ENCODE measurements at places on chromosomes 7 and 10.
A peak's percentile ranks its signal among the peaks of the same experiment; 100 is the strongest.

DNA sequence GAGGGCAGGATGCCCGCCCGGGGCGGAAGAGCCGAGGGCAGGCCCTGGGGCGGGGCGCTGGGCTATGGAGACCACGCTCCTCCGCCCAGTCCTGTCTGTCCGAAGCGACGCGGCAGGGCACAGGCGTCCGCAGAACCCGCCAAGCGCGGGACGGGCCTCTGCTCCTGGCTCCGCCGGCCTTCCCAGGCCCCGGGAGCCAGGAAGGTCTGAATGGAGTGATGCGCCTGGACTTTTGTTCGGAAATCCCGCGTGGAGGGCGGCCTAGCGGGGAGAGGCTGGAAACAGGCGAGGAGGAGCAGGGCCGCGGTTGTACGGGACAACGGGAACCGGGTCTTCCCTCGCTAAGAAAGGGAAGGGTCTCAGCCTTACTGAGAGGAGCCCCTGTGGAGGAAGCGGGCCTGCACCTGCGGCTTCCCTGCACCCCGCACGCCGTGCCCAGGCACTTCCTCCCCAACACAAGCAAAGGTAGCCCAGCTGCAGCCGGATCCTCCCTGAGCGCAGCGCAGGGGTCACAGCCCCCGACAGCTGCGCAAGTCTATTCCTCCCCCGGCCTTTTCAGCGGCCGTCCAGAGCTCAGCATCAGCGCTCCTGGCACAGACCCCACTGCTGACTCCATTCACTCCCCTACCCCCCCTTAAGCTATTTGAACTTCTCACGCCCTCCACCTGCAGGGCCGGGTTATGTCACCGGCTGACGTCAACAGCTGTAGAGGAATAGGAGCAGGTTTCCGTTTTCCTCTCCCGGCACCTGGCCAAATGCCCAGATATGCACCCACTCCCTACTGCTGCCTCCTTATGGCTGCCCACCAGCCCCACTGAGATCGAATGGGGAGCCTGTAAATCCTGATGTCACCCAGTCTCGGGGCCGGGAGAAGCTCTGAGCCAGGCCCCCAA is 143.2 kb upstream of the RET start:
- no peak for DNase-seq

GRCh38 chr7:114181280-114181679 is 233.3 kb upstream of the FOXP2 start:
- DNase-seq = no peak

GRCh38 chr7:45211958-45212357 is 54.4 kb downstream of the RAMP3 start:
- DNase-seq = no peak

- no peak for DNase-seq
Measured at GRCh38 chr7:66921918-66922486, 977 bp downstream of the TMEM248 start.

- no peak for DNase-seq
Measured at GRCh38 chr7:1865571-1866255, 195.6 kb downstream of the ELFN1 start.

DNA sequence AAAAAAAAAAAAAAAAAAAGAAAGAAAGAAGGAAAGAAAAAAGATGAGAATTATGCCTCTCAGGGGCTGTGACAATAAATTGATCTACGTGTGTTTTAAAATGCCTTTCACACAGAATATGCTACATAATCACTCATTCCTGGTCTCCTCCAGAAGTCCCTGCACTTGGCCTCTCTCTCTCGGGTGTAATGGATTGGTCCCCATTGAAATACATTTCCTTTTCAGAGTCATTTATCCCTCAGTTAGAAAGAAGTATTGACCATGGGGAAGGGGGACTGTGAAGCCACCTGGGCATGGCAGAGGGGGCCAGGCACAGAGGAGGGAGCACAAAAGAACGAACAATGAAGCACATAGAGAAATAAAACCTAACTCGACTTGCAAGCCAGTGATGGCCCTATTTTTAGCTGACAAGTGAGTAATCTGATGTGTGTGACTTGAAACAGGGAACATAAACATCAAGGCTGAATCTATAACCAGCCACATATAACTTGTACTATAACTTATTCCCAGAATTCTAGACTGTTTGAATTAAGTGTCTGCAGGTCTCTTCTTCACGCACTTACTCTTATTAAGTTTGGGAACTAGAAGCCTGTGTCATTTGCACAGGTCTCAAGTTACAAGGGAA is 490.8 kb downstream of the KCNMA1 start:
- no peak for DNase-seq

DNA sequence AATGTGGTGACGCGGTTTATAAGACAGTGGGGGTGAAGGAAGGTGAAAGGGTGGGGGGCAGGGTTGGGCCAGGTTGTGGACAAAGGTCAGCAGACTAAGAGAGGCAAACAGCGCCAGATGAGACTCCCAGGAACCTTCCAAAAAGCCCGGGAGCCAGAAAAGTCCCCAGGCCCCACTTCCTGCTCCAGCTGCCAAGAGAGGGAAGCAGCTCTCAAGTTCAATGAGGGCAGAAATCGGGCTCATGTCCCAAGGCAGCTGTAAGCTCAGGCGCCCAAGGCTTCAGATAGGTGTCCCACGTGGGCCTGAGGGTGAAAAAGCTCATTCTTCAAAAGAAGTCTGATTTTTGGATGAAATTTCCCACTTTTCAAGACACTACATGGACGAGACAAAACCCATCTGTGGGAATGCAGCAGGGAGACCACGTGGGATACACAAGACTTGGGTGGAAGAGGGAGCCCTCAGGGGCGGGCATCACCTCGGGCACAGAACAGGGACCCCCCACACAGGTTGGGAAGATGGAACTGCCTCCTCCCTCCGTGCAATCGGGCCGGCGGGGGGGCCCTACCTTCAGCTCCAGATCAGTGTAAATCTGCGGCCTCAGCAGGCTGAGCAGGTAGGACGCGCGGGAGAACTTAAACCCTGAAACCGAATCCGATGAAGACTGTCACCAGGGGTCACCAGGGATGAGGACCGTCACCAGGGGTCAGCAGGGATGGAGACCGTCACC is 7.8 kb downstream of the PYROXD2 start:
- DNase-seq = no peak

- no peak for DNase-seq
Measured at GRCh38 chr7:6451224-6451705, 3.5 kb upstream of the DAGLB start.

DNA sequence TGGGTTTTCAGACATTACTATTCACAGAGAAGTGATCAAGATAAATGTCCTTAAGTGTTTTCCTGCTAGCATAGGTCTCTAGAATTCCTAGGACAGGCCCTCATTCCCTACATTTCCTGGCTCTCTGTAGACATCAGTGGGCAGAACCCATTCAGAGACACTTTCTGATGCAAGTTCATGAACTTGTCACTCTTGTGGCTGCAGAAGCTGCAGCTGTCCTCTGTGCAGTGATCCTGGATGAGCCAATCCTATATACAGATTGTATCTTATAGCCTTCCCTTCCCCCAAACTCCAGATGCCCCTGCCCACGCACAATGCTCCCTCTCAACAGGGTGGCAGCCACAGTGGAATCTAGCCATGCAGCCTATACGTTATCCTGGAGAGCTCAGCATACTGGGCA is 12.6 kb upstream of the GRB10 start:
- no peak for DNase-seq

DNA sequence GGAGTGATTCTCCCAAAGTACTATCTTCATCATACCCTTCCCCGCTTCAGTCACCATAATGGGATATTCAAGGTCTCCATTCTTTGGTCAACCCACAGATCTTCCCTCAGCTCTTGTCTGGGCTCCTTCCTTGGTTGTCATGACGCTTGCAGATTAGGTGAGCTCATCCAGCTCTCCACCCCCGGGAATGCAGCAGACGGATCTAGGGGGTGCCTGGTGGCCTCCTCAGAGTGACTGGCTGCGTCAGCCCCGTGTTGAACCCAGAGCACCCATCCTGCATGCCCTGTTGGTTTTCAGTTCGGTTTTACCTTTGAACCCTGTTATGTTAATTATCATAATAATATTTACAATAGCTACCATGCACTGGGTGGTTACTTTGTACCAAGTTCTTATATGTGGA is 6.4 kb downstream of the NEURL1 start:
- DNase-seq = no peak

DNA sequence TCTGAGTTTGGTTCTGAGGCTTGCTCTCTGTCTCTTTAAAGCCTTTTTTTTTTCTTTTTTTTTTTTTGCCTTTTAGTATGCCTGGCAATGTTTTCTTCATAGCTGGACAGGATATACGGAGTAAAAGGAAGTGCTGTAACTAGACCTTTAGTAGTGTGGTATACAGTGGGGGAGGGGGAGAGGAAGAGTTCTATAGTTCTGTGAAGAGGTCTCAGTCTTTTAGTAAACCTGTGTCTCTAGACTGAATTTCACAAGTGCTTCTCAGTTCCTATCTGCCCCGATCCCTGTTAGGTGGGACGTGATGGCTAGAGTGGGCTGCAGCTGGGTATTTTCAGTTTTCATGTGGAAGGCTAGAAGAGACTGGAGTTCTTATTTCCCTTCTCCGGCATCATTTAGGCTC is 3.1 kb upstream of the ABCC2 start:
- no peak for DNase-seq

- no peak for DNase-seq
Measured at GRCh38 chr10:14695847-14696480, 78.7 kb downstream of the FAM107B start.

DNA sequence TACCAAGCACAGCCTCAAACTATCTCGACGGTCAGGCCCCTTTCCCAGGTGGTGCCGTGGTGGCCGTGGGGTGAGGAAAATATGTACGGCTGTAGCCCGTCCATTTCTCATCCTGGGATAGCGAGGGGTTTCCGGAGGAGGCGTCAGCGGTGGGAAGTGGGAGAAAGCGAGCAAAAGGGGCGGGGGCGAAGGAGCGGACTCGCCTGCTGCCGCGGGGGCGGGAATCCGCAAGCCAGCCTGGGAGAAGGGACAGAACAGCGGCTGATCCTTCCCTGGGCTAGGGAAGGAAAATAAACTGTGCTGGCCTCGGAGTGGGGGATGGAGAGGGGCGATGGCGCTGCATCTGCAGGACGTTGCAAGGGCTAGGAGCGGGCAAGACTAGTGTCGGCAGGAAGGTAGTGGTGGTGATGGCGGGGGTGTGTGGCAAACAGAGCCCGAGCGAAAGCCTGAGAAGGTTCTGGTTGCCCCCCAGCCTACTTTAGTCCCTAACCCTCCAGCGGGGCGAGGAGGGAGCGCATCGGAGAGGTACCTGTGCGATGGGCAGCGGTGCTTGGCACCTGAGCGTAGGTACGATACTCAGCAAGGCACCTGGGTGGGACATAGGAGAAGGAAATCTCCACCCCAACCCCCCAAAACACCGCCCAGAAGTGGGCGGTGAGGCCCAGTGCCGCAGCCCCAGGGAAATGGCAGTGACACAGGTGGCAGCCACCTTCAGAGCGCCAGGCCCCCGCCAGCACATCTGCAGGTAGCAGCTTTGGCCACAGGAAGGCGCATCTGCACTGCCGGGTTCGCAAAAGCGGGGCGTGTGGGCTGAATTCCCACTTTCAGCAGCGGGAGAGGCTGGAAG is 49.9 kb upstream of the STEAP1B start:
- DNase-seq = no peak

DNA sequence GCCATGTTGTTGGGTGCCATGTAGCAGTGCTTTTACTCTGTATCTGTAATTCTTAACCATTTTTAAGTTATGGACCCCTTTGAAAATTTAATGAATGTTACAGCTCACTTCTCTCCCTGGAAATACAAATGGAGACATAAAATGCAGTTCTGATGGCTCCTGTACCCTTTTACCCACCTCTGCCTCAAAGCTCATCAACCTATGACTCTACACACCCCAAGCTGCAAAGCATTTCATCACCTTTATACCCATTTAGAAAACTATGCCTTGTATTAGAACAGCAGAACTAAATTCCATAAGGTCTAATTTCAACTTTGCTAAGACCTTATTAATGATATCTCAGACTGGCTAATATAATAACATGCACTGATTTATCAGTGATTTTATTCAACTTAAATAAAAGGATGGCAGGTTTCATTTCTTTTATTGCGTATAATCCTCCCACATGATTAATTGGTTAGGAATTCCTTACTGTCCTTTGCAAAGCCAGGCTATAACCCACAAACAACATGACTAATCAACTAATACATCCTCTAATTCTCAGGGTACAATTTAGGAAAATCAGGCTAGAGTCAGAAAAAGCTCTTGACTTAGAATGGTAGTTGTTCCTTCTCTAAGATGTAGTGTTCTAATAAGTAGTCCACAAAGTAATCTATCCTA is 68.1 kb downstream of the CPEB3 start:
- DNase-seq = peak; percentile 23

DNA sequence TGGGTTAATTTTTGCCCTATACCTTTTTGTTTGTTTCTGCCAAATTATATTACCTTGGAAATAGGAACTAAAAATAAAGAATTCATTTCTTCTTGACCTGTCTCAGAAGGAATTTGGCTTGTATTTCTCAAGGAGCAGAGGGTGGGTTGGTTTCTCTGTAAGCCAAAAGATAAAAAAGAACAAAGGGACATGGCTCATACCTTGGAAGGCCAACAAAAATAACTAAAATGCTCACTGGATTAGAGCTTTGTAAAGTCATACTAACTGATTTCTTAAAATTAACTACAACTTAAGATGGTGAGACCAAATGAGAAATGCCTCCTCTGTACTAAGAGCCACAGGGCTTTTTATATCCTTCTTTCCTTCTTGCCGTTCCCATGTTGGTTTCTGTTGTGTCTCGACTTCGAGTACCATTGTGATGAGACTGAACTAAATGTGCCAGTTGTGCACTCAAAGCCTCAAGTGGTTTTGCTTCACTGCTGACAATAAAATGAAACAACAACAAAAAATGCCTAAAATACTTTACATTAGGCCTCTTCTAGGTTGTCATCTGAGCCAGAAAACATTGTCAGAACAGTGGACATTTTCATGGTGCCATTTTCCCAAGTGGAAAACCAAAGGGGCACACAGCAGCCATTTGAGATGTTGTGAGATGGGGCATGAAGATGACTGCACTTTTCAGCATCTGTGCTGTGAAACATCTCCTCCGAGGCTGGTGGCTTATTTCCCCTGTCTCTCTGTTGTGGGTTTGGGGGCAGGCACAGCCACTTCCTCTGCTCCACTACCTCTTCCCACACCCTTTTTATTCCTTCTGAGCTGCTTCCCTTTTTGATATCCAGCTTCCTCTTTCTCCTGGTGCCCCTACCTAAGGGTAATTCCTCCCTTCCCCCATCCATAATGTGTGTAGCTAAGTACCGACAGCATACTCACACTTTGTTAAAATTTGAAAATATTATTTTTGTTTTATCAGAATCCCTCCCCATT is 51.8 kb upstream of the AGR3 start:
- DNase-seq = no peak

DNA sequence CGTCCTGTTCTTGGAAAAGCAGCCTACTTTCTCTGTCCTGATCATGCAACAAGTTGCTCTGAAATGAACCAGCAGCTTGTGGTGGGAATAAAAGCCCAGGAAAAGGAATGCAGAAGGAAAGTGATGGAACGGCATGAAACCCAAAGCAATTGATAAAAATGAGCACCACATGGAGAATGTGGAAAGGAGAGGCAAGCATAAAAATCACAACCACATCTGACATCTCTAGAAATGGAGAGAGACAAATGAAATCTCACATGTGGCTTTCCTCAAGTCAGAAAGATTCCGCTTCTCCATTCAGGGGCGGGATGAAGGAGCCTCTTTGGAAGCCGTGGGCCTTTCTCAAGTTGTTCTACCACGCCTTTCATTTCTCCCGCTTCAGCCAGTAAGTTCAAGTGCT is 631.7 kb upstream of the GALNT17 start:
- DNase-seq = no peak

- DNase-seq = peak; percentile 63
Measured at GRCh38 chr10:58531084-58531695, 18.5 kb downstream of the BICC1 start.

All from GM04504 (cell line).